ENCODE measurements at places on chromosomes 5 and 9.

DNA sequence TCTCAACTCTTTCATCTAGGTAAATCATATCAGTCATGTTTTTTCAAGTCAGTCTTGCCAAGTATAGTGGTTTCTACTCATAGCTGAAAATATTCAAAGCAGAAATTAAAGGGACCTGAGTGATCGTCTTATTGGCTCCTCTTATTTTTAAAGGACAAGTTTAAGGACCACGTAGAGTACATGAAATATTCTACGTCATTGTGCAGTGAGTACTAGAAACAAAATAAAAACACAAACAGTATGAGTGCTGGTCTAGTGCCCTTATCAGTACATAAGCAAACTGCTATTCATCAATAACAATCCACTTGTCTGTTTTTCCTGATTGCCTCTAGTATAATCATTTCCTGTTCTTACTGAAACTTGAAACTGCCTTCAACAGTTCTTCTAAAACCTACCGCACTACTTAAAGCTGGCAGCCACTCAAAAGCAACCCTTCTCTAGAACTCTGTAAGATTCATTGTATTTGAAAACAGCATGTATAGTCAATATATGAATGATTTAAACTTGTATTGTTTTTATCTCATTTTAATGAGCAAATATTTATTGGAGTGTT is 853.7 kb downstream of the TAF11L14 start:
- DNase-seq, result no peak

DNA sequence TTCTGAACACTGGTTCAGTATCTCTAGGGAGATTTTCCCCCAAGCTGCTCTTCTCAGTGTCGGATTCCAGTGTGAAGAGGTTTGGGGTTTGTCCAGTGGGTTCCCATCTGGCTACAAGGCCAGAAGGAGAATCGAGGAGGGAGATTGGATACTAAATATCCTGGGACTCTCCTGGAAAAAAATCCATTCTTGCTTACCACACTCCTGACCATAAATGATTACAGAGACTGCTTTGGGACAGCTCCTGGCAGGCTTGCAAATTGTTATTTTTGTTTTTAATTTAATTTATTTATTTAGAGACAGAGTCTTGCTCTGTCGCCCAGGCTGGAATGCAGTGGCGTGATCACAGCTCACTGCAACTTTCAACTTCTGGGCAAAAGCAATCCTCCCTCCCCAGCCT is 4.7 kb upstream of the SUSD1 start:
- no peak for DNase-seq

DNA sequence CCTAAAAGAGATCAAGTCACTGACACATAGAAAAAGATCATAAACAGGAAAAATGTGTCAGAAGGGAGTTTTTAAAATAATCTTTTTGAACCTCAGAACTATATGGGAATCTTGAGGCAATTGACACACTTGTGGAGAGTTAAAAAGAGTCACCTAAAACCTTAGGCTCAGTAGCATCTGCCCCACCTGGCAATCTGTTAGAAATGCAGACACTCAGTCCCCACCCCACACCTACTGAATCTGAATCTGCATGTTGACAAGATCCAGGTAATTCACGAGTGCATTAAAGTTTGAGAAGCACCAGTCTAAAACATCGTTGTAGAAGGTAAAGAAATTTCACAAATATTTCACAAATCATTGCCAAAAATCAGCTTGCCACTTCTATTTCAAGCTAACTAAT is 388.3 kb downstream of the NR2F1-AS1 start:
- DNase-seq, result no peak

GRCh38 chr5:10689391-10690081 is 71.5 kb downstream of the DAP start:
- no peak for DNase-seq

DNA sequence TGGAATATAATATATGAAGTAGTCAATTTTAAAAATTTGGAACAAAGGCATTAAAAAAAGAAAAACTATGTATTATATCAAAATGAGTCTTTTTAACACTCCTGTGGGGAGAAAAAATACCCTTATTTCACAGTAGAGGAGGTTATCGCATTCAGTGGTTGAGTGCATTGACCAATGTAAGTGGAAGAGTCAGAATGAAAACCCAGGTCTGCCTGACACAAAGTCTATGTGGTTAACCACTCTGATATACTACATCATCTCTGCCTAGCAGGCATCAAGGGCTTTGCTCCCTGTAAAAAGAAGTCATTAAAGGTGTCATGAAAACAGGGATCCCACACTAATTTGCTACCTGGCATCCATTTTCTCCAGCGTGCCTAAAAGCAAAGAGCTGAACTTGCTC is 417.2 kb upstream of the C9orf72 start:
- DNase-seq, result no peak
